ENCODE measurements at places on chromosomes 5 and 9. TPM values are rescaled to one million over a fixed set of nuclear protein-coding genes. Genes with fewer than 3 reads are reported as not detected.

The PCDHGA8 gene
- 9.6 TPM for total RNA-seq

- no peak overlapping the region for H3K4me3 ChIP-seq
- H3K27ac ChIP-seq = no peak overlapping the region
- H3K36me3 ChIP-seq = no peaks in the 10 kb centered on the region
- DNase-seq = no peak
These were observed 87.0 kb downstream of the RXRA start for GRCh38 chr9:134413112-134413715.

- no peaks in the 10 kb centered on the region for H3K27me3 ChIP-seq
- H3K27ac ChIP-seq = no peak overlapping the region
- no peak overlapping the region for H3K4me3 ChIP-seq
- H3K4me1 ChIP-seq = peaks cover 16% of the 10 kb centered on the region
- no peak for DNase-seq
- H3K36me3 ChIP-seq = no peaks in the 10 kb centered on the region
These were observed 17.9 kb upstream of the KCNMB1 start for GRCh38 chr5:170407062-170407461.

DNA sequence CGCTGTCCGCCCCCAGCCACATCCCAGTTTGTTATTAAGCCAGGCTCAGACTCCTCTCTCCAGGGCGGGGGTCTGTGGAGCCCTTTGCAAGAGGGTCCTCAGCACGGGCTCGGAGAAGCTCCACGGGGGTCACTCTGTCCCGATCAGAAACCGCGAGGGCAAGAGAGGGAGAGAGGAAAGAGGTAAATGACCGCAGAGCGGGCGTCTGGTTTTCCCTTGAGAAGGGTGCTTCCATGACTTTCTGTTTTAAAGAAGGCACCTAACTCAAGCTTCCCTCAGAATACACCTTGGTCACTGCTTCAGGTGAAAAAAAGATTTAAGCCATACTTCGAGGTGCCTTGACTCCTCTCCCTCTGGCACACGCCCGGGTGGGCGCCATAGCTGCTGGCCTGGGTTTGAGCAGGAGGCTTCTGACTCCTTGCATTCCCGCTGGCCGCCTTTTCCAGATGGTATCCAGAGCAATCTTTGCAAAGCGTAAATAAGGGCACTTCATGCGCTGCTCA lies 5.8 kb upstream of the TERT start:
- H3K4me1 ChIP-seq = peaks cover 11% of the 10 kb centered on the region
- no peak for DNase-seq
- no peak overlapping the region for H3K27ac ChIP-seq
- H3K27me3 ChIP-seq = no peaks in the 10 kb centered on the region

DNA sequence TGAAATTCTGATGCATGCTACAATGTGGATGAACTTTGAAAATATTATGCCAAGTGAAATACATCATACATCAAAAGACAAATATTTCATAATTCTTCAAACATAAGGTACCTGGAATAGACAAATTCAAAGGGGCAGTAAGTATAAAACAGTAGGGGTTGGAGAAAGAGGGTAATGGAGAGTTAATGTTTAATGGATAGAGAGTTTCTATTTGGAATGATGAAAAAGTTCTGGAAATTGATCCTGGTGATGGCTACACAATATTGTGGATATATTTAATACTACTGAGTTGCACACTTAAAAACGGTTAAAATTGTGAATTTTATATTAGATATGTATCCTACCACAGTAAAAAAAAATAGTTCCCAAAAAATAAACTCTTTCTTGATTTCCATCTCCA lies 14.6 kb upstream of the CNTLN start:
- H3K4me3 ChIP-seq = no peak overlapping the region
- H3K27me3 ChIP-seq = no peaks in the 10 kb centered on the region
- H3K4me1 ChIP-seq = peaks cover 4% of the 10 kb centered on the region
- DNase-seq = no peak
- no peaks in the 10 kb centered on the region for H3K36me3 ChIP-seq

- no peak overlapping the region for H3K27ac ChIP-seq
- no peaks in the 10 kb centered on the region for H3K36me3 ChIP-seq
- H3K27me3 ChIP-seq = no peaks in the 10 kb centered on the region
- no peak for DNase-seq
- H3K4me3 ChIP-seq = no peak overlapping the region
These were observed 193.7 kb downstream of the MAPKAP1 start for GRCh38 chr9:125513303-125513667.

DNA sequence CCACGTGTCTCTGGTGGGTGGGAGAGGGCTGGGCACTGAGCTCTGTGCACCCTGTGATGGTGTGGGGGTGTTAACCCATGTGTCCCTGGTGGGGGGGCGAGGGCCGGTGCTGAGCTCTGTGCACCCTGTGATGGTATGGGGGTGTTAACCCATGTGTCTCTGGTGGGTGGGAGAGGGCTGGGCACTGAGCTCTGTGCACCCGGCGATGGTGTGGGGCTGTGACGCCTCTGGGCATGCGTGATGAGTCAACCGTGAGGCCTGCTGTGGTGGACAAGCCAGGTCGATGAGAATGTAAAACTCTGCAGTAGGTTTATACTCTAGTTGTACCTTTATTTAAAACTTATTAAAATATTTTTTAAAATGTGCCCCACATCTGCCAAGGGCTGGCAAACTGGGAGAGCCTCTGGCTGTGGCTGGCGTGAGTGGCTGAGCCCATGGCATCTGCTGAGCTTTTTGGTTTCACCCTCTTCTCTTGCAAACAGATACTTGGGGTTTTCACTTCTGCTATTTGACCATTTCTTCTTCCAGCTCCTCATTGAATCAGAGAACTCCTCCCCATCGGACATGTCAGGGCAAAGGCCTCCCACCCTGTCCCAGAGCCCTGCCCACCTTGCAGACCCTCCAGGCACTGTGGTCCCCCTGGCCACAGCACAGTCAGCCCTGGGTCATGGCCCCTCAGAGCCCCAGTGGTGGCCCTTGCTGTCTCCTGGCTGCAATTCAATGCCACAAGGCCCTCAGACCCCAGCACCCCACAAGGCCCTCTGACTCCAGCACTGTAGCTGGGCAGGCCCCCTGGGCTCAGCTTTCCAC lies 18.5 kb upstream of the EXOC3 start:
- 0 out of 2 replicates have a peak overlapping the region, but pooled peaks have one; percentile 11 for H3K27ac ChIP-seq
- peaks cover 9% of the 10 kb centered on the region for H3K4me1 ChIP-seq
- H3K27me3 ChIP-seq = no peaks in the 10 kb centered on the region

DNA sequence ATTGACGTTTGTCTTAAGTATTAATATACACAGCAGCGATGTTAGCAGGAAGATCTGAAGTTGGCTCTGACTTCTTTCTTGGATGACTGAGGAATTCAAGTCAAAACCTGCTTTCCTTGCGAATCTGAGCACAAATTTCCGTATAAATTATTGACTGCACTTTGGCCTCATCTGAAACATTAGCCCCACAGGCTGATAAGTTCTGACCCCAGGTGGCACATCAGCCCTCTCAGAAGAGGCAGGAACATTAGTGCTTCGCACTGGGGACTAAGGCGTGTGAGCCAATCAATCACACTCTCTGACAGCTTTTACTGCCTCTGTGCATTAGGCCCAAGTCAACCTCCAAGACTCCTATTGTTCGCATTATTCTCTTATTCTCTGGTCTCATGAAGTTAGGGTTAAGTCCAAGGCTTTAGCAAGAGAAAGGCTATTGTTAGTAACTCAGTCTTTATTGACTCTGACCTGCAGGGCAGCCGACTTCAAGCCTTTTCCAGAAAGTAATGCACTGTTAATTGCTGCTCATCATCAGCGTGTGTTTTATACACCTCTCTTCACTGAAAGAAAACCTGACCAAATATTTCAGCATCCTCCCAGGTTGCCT lies 84.2 kb downstream of the ZNF608 start:
- H3K27ac ChIP-seq = peak overlapping the region; percentile 42
- DNase-seq = peak; percentile 71
- H3K4me1 ChIP-seq = peaks cover 62% of the 10 kb centered on the region
- H3K36me3 ChIP-seq = no peaks in the 10 kb centered on the region
